Cerebellar nuclear complex (tissue), 1 donor: ENCODE measurements at places on chromosomes 5 and 9.

- no peak for DNase-seq
Measured at GRCh38 chr5:98780390-98780789, 6.9 kb downstream of the RGMB start.

- DNase-seq, result no peak
Measured at GRCh38 chr5:111984044-111984443, 227.1 kb upstream of the NREP start.

GRCh38 chr5:11719888-11720481 is 184.3 kb downstream of the CTNND2 start:
- DNase-seq, result no peak

DNA sequence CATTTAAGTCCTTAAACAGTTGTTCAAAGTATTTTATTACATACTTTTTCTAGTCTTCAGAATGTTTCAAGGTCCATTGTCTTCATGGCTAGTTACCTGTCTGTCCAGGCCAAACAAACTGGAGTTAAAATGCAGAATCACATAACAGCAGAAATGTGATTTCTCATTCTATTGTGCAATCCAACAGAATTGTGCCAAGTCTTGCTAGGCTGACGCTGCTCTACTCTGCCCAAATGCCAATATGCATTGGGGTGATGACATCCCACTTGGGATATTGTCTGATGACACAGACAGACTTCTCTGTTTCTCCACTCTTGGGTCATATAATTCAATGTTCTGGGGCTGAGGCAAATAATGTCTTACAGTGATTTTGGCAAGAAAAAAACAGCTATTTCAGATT is 5.2 kb upstream of the SLC22A5 start:
- no peak for DNase-seq

GRCh38 chr5:132053483-132053882 is 7.0 kb upstream of the IL3 start:
- no peak for DNase-seq

DNA sequence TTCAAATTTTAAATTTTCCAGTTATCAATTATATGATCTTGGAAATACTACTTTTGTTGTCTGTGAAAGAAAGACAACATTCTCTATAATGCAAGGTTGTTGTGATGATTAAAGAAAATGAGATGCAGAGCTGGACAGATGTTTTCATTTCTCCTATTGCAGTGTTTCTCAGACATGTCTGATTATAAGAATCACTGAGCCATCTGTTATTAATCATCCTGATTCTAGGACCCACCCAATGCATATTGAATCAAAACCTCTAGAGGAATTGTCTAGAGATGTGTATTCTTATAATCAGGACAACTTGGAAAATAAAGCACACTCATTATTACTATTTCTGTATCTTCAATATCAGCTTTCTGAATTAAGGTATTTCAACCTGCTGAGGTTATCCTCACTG is 121.1 kb upstream of the ASTN2 start:
- no peak for DNase-seq

DNA sequence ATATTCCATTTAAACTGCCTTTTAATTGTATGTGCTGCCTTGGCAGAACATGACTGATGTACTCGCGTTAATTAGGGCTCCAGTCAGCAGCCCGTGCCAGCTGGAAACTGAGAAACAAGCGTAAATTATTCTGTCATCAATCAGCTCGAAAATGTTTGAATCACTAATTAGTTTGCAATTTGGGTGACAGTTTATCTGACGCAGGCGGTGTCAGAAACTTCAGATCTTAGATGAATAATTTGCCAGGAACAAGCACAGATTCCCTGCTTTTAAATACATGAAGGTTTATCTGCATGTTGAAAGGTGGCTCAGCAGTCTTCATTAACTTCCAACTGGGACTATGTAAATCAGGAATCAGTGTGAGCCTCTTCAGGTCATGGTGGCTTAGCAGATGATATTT is 176.0 kb upstream of the TLE4 start:
- no peak for DNase-seq

GRCh38 chr5:179762079-179762780 is 29.6 kb downstream of the MAML1 start:
- no peak for DNase-seq

DNA sequence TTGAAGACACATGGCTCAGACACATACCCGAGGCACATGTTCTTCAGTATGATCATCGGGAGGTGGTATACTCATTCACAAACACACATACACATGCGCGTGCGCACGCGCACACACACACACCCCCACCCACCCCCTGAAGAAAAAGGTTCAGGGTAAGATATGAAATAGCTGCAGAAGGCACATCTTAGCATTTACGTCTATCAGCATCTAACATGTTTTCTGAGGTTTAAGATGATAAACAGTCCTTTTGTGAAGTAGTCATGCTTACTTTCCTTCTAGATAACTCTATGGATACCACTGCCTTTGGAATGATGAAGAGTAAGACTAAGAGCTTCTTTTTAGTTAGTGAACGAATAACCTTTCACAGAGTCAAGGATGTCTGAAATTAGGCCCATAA is 105.1 kb upstream of the GNA14 start:
- DNase-seq, result no peak

DNA sequence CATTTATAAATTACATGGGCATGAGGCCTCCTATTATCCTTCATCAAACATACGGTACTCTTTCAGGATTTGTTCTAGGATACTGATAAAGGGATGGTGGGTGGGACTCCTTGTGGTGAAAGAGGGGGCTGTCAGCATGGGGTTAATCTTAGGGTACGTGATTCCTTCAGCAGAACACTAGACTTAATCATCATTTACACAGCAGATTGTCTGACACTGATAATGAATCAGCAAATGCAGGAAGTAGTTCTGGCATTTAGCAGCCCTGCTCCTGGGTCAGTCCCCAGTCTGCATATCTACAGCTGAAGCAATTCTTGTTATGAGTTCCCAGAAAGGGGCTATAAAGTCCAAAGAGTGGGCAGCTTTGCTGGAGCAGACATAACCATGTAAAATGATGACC is 384.6 kb downstream of the SPOCK1 start:
- no peak for DNase-seq

- DNase-seq, result no peak
Measured at GRCh38 chr5:154817815-154818214, 32.6 kb downstream of the FAXDC2 start.

GRCh38 chr5:43113546-43113945 is 7.2 kb upstream of the ZNF131 start:
- no peak for DNase-seq

- no peak for DNase-seq
Measured at GRCh38 chr5:141155540-141156374, 5.9 kb downstream of the PCDHB6 start.
